Left colon (tissue), 2 donors: ENCODE measurements at places on chromosomes 12 and 14.

DNA sequence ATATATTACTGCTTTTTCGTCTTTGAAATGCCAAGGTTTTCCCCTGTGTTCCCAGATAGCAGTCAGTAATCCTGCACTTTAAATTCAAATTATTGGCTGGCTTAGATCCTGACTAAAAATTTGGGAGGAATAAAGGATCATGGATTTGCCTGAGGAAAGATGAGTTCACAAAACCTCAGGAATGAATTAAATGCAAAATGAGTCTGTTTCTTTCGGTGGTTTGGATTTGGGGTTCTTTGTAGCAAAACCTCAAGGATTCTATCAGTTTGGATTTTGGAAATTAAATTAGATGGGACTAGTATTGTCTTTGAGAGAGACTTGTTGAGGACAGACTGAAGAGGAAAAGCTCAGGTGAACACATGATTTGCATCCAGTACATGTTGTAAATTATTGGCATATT lies 36.1 kb downstream of the PPFIBP1 start:
- DNase-seq, result no peak

GRCh38 chr12:27513155-27513824 lies 10.7 kb upstream of the PPFIBP1 start:
- no peak for DNase-seq

- no peak for DNase-seq
These were observed 91.7 kb upstream of the DIO3 start for GRCh38 chr14:101469382-101470247.

DNA sequence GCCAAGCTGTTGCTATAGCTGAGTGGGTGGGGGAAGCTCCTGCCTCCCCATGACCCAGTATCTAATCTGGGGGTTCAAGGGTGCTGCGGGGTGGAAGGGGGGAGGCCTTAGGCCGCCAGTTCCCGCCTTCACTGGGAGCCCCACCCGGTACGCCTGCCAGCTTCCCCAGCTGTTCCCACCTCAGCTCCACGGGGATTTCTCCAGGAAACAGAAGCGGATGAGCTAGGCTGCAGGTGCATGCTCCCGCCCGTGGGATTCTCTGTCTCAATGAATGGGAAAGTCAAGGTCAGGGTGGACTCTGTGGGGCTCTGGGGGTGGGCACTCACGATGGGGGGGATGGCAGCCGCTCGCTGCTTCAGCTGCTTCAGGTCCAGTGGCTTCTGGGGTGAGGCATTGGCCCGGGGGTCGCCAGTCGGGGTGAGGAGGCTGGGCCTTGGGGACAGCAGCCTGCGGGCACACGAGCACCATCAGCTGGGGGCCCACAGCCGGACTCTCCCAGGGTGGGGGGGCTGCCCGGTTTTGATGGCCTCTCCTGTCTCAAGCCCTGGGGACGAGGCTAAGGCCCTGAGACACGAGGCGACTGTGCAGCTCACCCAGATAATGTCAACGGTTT lies 68.6 kb downstream of the RFLNA start:
- DNase-seq, result no peak

- no peak for DNase-seq
These were observed 245.7 kb downstream of the FUT8 start for GRCh38 chr14:65658202-65658601.

- no peak for DNase-seq
These were observed 27.4 kb upstream of the DYRK2 start for GRCh38 chr12:67621112-67621511.

DNA sequence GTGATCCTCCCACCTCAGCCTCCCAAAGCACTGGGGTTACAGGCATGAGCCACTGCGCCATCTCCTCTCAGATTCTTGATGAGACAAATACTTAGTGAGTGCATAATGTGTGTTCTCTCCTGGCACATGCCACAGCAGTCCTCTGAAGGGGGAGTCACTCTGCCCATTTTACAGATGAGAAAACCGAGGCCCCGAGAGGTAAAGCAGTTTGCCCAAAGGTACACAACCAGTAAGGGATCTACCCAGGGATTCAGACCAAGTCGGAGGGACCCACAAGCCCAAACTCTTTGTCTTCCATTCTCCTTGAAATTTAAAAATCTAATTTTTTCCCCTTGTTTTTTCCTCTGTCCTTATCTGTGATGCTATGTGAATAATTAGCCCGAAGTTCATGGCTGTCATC lies 6.3 kb downstream of the PLBD2 start:
- DNase-seq, result no peak

DNA sequence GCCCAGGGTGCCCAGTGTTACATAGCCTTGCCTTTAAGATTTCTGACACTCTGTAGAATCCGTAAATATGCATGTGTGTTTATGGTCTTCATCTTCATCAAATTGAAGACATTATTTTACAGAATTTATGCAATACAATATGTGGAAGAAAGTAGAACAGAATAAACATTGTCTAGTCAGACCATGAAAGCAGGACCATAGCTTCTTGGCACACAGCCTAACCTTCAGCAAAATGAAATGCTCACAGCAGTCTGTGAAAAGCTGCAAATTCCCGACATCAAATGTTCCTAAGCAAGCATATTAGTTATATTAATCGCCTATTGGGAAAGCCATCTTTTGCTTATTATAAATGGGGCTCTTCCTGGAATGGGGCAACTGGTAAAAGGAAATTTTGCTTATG lies 111.3 kb upstream of the GARIN2 start:
- DNase-seq, result no peak

- DNase-seq, result no peak
These were observed 16.1 kb downstream of the ERP29 start for GRCh38 chr12:112029301-112029700.

DNA sequence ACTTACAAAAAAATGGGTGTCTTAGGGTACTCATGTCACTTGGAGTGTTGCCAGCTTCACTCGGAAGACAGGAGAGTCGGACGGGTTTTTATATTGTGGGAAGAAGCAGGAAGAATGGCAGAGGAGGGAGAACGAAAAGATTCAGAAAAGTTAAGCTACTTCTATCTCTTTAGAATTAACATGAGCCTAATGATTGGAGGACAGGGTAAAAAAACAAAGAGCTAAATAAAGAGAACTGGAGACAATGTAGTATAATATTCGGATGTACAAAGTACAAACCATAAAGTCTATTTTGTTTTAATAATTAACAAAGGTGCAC lies 43.9 kb downstream of the EFCAB11 start:
- DNase-seq, result no peak

DNA sequence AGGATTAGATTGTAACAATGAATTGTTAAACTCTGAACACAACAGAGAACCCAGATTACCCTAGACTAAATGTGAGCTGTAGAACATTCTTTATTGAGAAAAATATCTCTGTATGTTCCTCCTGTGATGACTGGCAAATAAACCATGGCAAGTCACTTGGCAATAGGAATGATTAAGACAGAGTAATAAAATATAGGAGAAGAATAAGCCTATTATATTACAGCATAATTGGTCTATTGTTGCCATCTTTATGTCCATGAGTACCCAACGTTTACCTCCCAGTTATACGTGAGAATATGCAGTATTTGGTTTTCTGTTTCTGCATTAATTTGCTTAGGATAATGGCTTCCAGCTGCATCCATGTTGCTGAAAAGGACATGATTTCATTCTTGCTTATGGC lies 211.2 kb upstream of the AVPR1A start:
- no peak for DNase-seq

DNA sequence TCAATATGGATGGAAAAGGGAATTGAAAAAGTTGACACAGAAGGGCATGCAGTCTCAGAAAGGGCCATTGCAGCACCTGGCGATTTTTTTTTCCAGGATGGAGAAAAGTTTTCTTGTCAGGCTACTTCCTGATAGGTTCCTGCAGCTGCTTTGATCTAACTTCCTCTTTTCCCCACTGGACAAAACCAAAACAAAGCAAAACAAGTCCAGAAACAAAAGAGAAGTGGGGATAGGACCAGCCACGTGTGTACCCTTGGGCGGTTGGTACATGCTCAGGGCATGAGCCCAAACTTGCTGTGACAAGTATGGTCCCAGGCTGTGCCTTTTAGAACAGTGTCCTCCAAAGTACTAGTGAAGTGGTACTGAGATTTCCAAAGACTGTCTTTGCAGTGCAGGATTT lies 89.8 kb downstream of the CHST11 start:
- DNase-seq, result no peak

GRCh38 chr14:89740241-89740640 lies 214.3 kb downstream of the EFCAB11 start:
- DNase-seq, result no peak

DNA sequence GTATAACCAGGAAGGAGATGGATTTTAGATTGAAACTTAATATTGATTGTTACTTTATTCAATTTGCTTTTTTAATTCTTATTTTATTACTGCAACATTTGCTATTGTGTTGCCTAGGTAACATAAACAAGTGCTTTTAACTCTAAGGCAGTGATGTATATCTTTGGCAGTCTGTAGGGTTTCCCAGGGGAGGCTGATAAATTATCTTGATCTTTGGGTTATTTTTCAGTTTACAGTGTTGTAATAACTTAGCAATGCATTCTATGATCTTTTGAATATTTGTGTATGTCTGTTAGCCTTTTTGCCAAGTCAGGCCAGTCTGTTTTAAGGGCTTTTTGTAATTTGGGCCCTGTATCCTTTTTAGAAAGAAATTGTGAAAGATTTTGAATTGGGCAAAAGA lies 7.8 kb upstream of the DTD2 start:
- no peak for DNase-seq

DNA sequence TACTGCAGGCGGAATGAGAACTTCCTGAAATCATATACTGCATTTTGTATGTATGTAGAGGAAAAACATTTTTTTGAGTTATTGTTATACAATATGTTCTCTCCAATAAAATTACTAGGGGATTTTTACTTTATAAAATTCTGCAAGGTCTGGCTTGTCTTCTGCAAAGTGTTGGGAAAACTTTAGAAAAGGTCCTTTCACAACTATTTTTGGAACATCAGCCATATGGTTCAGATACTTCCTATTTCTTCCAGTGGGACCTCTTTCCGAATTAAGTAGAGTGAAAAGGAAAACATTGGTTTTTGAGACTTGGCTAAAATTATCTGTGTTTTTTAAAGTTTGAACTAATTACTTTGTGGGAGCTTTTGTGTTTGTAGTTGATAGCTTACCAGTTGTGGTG lies 52.7 kb downstream of the DAAM1 start:
- no peak for DNase-seq

DNA sequence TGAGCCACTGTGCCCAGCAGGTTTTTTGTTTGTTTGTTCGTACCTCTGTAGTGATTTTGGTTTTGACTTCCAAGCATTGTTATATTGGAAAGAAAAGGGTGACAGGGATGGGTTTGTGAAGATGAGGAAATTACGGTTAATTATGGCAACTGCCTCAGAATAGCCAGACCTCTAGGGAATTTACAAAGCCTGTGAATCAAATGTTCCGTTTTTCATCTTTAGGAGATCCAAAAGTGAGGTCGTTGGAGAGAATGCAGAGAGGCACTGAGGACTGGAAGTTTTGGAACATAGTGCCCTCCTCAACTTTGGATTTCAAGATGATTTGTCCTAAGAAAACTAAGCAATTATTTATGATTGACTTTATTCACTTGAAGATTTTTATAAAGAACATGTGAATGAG lies 54.5 kb upstream of the EVL start:
- no peak for DNase-seq

DNA sequence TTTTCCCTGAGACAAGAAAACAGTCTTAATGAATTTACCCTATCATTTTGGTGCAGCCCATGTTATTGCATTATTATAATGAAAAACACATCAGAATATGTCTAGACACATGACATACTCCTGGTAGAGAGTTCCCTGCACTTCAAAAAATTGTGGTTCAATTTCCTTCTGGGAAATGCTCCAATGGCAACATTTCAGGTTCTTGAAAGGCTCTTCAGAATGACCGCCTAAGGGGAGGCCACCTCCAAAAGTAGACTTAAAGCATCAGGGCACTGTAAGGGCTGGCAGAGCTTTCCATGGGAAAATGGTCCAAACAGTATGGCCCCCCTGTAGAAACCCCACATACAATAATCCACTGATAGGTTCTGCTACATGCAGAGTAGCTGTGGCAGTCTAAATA lies 110.7 kb downstream of the SLC25A21 start:
- DNase-seq, result no peak

DNA sequence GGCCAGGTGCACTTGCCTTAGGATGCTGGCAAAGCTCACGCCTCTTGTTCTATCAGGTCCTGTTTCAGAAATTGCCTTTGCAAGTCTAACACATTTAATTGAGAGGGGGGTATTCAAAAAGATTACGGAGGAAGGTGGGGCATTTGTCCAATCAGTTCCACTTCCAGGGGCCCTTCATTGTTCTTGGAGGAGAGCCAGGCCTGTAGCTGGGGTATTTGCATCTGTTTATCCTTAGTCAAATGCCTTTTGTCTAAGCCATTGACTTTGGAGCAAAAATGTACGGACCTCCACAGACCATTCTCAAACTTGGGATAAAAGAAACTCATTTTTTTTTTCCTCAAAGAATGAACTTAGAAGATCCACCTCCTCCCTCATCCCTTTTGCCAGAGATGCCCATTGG lies 582.0 kb downstream of the BCL11B start:
- DNase-seq, result no peak

- DNase-seq, result no peak
These were observed 36.5 kb downstream of the ZC3H14 start for GRCh38 chr14:88599326-88599725.

- DNase-seq, result peak; percentile 73
These were observed at the start of gene ARHGEF25 for GRCh38 chr12:57611108-57611826. TSS of gene ARHGEF25 (plus strand) at chr12:57611435. CDS start at chr12:57611895, 460 bp downstream.

DNA sequence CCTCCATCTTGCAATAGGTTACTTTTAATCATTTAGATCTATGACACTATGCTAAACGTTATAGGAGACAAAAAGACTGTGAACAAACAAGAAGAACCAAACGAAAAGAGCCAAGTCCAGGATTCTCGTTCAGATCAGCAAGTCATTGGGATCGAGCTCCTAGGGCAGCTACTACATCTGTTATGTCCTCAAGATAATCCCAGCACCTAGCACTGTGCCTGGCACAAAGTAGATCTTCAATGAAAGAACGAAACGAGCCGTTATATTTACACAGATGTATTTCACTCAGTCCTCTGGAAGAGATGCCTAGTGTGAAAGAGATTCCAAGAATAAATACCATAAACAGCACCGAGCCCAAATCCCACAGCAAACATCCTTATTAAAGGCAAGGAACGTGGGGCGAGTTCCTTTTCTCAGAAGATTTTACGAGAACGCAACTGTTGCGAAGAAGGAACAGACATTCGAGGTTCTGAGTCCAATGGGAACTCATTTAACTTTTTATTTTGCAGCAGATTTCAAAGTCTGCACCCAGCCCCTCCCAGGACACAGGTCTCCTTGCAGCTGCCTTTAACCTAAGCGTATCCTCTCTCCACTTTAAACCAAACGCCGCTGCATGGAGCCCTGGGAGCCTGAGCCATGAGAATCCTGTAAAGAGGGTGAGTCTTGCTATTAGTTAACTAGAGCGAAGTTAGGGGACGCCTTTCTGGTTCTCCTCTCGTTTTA lies 544 bp upstream of the TDP1 start:
- no peak for DNase-seq
